ENCODE measurements at places on chromosomes 12 and 14.

DNA sequence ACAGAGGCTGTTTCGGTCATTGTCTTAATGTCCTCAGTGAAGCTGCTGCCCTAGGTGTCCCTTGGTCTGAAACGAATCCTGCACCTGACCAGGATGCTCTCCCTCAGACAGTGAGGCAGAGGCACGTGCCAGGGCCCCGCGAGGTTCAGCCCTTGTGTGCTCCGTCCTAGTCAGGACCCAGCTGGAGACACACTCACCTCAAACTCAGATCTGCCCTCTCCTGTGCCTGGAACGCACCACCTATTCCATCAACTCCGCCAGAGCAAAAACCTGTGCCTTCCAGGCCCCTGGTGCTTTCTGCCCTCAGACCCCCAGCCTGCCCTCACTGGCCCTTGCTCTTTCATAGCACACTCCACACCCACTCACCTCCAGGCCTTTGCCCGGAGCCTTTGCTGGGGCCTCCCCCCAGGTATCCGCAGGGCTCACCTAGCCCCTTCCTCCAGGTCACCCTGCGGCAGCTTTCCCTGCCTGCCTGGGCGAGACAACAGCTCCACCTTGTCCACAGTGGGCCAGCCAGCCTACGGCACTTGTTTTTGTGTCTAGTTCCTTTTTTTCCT is 150.6 kb downstream of the BCL11B start:
- no peak for DNase-seq

DNA sequence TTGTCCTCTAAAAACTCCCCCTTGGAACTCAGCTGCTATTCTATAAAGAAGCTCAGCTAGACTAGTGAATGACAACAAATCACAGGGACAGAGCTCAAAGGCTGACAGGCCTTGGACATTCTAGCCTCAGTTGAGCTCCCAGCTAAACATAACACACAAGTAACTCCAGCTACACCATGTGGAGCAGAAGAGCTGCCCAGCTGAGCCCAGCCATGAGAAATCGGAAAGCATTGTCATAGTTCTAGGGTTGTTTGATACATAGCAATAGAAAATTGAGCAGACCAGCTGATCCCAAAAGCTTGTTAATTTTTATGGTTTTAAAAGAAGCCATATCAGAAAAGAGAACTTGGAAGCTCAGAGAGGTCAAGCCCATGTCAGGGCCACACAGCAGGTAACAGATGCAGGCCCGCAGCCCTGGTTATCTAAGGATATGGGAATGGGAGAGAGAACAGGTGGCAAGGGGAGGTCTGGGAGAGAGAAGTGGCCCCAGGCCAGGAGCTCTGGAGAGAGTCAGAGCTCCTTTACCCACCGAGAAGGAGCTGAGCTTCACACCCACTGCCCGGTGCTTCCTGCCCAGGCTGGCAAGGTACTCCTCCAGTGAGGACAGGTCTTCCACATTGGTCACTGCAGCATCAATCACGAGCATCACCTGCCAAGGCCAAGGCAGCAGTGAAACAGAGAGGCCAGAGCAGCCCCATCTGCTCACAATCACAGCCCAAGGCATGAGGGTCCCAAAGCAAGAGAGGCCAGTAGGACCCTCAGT is 2.9 kb downstream of the NGB start:
- no peak for DNase-seq

GRCh38 chr12:123131879-123132402 is 18.9 kb downstream of the PITPNM2 start:
- no peak for DNase-seq

DNA sequence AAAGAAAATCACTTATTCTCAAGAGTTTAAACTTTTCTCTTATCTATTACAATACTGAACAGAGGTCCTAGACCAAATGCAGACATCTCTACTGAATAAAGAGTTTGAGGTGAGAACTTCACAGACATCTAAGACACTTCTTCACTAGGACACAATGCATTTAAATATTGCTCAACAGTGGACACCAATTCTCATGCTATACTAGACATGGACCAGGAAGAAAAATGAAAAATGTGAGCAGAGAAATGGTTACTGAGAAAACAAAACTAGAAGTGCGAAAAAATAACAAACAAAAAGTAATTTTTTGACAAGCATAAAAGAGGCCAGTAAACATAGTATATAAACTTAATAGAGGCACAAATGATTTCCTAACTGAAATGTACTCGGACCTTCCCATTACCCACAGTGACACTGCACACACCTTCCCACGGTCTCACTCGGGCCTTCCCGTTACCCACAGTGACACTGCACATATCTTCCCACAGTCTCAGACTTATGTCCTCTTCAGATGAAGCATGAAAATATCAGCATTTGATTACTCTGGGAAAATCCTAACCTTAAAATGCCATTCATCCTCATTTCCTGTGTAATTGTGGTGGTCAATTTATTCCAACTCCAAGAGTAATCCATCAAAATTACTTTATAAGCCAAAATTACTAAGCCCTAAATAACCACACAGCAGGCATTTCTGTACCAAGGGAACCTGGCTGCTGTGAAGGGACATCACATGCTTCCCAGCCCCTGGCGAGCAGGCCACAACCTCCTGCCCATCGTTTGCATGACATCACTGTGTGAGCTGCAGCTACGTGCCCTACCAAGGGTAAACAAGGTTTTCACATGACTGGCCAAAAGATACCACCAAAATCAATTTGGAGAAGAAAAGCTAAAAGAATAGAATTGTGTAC is 6.4 kb downstream of the SLC15A4 start:
- DNase-seq = peak; percentile 47

GRCh38 chr12:103727638-103728037 is 113.4 kb downstream of the NT5DC3 start:
- no peak for DNase-seq

GRCh38 chr12:15794196-15794595 is 5.0 kb upstream of the EPS8 start:
- DNase-seq = no peak

All from hepatic stellate cell (primary cell).